ENCODE measurements at places on chromosomes 4 and X. TPM values are rescaled to one million over a fixed set of nuclear protein-coding genes. Genes with fewer than 3 reads are reported as not detected.
A peak's percentile ranks its signal among the peaks of the same experiment; 100 is the strongest.

DNA sequence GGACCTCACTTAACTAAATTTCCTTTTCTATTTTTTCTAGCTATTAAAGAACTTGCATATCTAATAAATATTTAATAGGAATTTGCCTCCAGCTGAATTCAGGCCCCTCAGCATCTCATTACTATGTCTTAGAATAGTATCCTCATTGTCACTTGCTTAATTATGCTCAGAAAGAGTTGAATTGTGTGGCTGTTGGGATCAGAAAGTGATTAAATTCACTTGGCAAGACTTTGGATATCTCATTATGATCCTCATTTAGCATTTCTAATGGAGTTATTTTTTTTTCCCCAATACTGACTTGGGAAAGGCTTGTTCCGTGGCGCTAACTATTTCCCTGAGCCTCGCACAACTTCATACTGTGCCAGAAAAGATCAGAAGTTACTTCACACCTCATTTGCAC lies 158.8 kb downstream of the IDS start:
- DNase-seq = no peak

- DNase-seq = no peak
These were observed 74.7 kb downstream of the CEP44 start for GRCh38 chr4:174358410-174358809.

DNA sequence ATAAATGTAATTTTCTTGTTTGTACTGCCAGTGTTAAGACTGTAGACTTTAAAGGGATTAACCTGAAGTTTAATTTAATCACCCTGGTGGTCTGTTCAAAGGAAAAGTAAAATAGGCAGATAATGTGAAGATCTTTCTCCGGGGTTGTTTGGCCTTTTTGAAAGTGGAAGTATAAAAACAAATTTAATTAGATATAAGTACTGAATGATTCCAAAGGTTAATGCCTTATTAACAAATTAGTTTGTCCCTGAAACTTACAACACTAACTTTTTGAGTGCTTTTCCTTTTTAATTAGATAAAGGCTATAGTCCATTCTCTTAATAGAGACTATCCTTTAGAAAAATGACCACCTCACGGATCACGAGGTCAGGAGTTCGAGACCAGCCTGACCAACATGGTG lies 10.4 kb upstream of the PGAM4 start:
- DNase-seq = no peak

DNA sequence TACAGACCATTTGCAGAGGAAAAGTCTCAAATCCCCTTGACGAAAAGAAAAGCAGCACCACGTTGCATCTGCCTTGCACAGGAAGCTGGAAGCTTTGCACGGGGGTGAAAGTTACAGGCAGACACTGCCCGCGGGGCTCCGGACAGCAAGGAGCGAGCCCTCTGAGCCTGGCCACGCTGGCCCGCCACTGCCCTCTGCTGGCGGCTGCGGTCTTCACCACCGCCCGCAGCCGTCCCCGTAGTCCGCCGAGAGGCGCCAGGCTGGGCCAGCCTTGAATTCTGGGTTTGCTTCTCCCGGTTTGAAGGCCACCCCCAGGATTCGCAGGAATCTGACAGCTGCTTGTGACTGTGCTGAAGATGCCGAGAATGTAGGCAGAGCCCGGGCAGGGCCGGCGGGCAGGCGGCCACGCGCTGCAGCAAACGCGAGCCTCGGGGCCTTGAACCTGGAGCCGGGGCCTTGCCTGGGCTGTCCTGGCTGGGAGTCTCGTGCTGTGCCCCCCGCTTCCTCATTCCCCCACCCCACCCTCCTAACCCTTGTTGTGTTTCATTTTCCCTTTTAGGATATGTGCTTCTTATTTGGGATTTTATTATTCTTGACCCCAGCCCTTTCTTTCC lies 49.2 kb downstream of the ENPP6 start:
- DNase-seq = peak; percentile 53

DNA sequence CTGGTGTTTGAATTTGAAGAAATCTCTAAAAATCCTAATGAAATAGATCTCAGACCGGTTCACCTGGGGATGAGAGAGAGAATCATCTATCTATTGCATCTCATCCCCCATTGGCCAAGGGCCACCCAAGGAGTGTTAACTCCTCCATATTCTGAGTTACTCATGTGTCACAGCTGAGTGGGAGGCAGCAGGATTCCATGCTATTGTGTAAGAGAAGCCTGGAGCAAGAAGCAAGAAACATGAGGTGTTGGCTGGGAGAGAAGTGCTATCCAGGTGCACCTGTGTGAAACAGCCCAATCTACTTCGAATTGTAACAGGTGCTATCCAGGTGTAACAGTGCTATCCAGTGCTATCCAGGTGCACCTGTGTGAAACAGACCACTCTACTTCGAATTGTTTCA lies 150.3 kb upstream of the MAOA start:
- DNase-seq = no peak

GRCh38 chrX:55908661-55909212 lies 191.2 kb downstream of the RRAGB start:
- peak; percentile 19 for DNase-seq

GRCh38 chr4:160580581-160580980 lies 1477.7 kb downstream of the RAPGEF2 start:
- no peak for DNase-seq

DNA sequence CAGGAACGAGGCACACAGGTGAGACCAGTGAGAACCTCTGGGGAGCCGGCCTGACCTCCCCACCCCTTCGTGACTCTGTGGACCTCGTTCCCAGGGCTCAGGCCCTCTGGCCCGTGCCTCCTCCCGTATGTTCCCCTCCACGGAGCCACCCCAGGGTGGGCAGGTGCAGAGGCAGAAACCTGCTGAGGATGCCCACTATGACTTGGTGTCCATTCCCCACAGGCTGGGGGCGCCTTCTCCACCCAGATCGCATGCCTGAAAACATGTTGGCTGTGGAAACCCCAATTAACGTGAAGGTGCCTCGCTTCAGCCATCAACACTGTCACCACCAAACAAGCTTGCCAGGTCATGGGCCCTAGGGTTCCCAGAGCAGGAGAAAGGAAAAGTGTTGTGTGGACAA lies 27.0 kb downstream of the BLOC1S4 start:
- DNase-seq = no peak

GRCh38 chr4:102751941-102752340 lies 8.8 kb downstream of the MANBA start:
- no peak for DNase-seq

GRCh38 chr4:13544606-13545393 lies 492 bp upstream of the NKX3-2 start:
- DNase-seq = peak; percentile 60

- DNase-seq = no peak
These were observed 20.1 kb downstream of the GAK start for GRCh38 chr4:911871-912490.

The ZNF182 gene
- total RNA-seq = 3.6 TPM

The SERTM2 gene
- total RNA-seq = not detected

The GPRASP2 gene
- 5.3 TPM for total RNA-seq

The MAGIX gene
- 0.48 TPM for total RNA-seq

The FAM241A gene
- 9.1 TPM for total RNA-seq

All from endothelial cell of umbilical vein (primary cell).